Stimulated activated CD4-positive, alpha-beta T cell treated with anti-CD3 and anti-CD28 coated beads, Interleukin-4, amount 100 ng/mL, for 1 hour (primary cell): ENCODE measurements at places on chromosomes 11 and 22.
A peak's percentile ranks its signal among the peaks of the same experiment; 100 is the strongest.

DNA sequence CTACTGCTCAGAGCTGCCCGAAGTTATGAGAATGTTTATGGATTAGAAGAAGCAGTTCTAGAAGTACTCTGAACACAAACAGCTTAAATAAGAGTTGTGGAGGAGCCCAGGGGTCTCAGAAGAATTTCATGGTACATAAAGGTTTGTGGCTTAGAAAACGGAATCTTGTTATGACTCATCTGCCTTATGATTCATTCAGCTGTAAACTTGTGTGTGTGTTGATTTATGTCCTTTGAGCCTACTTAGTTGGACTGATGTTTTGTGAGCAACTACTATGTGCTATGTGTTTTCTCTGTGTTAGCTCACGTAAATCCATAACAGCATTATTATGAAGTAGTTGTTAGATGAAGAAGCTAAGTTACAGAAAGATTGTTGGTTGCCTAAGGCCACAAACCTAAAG, 203.7 kb downstream of the PGR start:
- no peak for DNase-seq

GRCh38 chr11:65588199-65589054, 7.2 kb downstream of the KCNK7 start:
- peak; percentile 72 for DNase-seq

- no peak for DNase-seq
These were observed 310.8 kb downstream of the DDX10 start for GRCh38 chr11:108975641-108976071.

DNA sequence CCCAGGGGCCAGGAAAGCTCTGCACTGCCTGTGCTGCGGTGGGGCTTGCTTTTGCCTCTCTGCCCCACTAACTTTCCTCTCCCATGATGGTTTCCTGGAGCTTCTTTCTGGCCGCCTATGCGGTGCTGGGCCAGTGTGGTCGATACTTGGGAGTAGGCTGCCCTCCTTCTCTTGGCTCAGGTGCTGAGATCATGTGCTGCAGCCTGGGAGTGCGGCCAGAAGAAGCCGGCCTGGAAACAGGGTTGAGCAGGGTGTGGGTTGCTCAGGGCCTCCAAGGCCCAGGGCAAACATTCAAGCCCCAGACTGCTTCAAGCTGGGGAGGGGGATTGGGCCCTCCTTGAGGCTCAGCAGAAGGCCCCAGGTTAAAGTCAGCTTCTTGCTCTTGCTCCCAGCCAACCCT, 125.0 kb downstream of the NTM start:
- no peak for DNase-seq

- no peak for DNase-seq
These were observed 23.6 kb upstream of the CARS1 start for GRCh38 chr11:3080733-3081385.

GRCh38 chr11:72411623-72412419, 22.5 kb downstream of the CLPB start:
- no peak for DNase-seq

DNA sequence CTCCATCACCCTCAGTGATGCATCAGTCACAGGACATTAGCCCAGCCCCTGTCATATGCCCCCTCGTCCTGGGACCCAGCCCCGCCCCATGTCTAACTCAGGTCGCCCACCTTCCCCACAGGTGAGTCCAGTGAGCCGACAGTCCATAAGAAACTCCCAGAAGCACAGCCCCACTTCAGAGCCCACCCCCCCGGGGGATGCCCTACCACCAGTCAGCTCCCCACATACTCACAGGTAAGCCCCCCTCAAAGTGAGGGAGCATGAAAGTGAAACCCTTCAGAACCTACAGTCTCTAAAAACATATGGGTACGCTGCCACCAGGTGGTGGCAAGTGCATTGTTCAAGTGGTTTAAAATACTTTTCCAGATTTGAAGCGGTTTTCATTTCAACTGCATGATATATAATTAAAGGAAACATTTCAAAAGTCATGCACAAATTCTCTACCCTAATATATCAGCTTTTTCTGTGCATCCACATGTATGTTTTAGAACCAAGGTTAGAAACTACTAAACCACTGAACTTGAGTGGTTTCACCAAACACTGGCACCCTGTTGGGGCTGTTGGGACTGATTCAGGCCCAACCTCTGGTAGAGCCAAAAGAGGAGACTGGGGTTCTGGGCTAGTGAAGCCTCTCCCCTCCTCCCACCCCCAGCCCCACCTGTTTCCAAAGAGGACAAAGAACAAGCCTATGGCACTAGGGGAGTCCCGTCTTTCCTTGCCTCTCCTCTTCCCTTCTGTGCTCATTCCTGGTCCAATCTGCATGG, 17.3 kb downstream of the EPS8L2 start:
- DNase-seq = peak; percentile 55

GRCh38 chr11:11977206-11977938, 31.1 kb downstream of the DKK3 start:
- DNase-seq = no peak

DNA sequence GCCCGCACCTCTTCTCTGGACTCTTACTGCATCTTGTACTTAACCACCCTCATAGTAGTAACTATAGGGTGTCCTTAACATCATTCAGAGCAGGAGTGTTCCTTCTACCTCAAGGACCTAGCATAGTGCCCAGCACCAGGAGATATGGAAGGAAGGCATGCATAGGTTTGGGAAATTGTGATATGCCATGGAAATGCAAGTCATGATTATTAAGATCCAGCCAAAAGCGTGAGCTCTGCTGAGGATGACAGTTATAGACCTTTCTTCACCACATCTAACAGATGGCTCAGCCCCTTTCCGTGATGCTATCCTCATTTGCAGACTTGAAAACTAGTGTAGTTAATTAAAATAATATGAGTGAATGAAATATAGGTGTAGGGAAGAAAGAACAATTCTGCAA, 746.1 kb downstream of the NTM start:
- no peak for DNase-seq

GRCh38 chr11:64165481-64165841, 452 bp downstream of the MACROD1 start:
- DNase-seq = peak; percentile 34

DNA sequence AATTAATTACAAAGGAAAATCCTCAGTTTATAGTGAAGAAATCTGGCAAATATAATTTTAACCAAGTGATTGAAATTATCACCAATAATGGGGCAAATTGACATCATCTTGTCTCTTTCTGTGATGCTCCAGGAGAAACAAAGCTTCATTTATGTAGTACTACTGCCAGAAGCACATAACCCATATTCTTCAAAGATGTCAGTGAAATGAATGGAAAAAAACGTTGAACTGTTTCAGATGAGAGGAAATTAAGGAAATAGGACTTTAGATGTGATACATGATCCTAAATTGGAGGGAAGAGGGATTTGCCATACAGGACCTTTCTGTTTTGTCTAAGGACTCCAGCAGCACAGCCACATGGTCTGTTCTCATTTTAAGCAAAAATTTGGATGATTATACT, 57.6 kb downstream of the PPP6R3 start:
- DNase-seq = no peak

DNA sequence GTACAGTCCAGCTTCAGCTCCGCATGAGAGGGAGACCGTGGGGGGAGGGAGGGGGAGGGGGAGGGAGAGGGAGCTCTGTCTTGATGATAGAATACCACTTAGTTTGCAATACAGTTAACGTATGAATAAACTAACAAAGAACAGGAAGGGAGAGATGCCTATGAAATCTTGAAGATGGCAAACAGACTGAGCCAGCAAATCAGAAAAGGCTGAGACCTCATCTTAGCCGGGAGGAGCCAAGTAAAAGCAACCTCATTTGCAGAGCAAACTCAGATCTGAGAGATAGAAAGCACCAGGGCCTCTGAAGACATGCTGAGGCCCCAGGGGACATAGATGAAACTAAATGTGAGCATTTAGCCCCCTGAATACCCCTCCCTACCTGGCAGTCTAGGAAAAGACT, 23.0 kb downstream of the APLP2 start:
- DNase-seq = no peak

GRCh38 chr11:118596224-118597146, 10.9 kb upstream of the PHLDB1 start:
- DNase-seq = no peak

DNA sequence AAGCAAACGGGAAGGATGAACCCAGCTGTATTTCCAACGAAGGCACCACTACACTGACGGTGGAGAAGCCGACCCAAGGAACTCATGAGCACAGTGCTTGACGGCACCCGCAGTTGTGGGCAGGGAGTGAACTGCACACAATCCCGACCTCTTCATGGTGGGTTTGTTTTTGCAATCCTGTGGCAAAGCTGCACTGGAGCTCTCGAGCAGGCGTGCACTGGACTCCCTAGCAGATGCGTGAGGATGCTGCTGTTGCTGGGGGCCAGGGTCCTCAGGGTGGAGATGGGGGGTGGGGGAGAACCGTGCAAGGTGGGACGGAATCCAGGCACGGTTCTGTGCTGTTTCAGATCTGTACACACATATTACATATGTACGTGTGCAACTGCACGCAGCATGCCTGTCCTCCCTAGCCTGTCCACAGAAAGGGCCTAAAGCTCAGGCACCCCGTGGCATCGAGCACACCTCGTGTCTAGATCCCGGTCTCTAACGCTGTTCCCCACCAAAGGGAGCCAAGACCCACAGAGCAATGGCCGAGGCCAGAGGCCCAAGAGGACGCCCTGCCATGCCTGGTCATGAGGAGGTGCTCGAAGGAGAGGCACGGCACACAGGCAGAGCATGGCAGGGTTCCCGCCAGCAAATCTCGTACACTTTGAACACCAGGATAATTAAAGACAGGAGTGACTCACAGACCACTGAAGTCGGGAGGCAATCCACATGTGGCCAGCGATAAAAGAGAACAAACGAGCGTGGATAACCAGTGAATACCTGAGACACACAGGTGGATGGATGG, 17.6 kb downstream of the ALG12 start:
- no peak for DNase-seq

GRCh38 chr11:19441288-19441687, 200.5 kb upstream of the E2F8 start:
- DNase-seq = no peak

- DNase-seq = no peak
These were observed 138.9 kb downstream of the LARGE1 start for GRCh38 chr22:33781411-33781810.

- no peak for DNase-seq
These were observed 89.5 kb downstream of the TRIM44 start for GRCh38 chr11:35752115-35752514.

DNA sequence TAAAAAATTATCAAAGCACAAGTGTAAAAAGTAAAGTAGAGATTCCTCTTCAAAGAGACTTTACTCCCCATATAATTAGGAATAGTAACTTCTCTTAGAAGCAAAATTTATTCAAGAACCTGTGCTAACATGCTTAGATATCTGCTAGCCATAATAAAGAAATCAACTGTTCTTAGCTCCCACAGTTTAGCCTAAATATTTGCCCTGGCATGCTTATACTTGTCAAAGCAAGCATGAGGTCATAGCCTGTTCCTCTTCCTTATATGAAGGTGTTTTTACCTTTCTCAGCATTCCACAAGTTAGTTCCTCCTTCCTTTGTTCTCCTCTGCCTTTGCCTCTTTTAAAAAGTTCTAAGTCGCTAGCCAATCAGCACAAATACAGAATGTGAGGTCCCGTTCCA, 30.3 kb downstream of the RIC3 start:
- DNase-seq = no peak

GRCh38 chr22:26082866-26083265, 86.4 kb upstream of the SEZ6L start:
- DNase-seq = no peak

- DNase-seq = no peak
These were observed 50.5 kb downstream of the NCAPD3 start for GRCh38 chr11:134173296-134173695.

DNA sequence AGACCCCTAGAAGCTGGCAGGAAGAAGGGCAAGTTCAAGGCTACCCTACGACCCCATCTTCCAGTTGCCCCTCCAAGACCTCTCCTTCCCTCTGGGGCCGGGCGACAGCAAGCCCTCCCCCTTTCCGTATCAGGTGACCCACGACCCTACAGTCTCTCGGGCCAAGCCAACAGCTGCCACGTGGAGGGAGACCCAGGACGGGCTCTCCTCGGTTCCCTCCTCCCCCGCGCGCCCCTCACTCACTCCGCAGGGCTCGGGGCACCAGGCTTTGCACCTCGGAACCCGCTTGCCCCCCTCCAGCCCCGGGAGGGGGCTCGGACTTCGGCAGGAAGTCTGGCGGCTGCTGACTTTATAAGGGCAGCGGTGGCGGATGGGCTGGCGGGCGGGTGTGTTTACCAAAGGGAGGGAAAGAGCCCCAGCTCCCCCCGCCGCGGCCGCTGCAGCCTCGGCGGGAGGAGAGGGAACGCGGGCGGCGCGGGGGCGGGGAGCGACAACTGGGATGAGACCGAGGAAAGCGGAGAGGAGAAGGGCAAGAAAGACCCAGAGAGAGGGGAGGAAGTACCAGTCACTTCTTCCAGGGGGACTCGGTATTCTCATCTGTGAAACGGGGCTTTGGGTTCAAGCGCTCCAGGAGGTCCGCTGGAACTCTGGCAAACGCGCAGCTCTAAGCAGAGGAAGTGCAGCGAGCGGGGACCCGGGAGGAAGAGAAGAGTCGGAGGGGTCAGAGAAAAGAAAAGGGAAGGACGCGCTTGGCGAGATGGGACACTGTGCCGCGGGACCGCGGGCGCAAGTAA, 767 bp downstream of the SLC43A1 start:
- peak; percentile 61 for DNase-seq

GRCh38 chr11:16874275-16874975, 136.0 kb downstream of the C11orf58 start:
- DNase-seq = no peak

DNA sequence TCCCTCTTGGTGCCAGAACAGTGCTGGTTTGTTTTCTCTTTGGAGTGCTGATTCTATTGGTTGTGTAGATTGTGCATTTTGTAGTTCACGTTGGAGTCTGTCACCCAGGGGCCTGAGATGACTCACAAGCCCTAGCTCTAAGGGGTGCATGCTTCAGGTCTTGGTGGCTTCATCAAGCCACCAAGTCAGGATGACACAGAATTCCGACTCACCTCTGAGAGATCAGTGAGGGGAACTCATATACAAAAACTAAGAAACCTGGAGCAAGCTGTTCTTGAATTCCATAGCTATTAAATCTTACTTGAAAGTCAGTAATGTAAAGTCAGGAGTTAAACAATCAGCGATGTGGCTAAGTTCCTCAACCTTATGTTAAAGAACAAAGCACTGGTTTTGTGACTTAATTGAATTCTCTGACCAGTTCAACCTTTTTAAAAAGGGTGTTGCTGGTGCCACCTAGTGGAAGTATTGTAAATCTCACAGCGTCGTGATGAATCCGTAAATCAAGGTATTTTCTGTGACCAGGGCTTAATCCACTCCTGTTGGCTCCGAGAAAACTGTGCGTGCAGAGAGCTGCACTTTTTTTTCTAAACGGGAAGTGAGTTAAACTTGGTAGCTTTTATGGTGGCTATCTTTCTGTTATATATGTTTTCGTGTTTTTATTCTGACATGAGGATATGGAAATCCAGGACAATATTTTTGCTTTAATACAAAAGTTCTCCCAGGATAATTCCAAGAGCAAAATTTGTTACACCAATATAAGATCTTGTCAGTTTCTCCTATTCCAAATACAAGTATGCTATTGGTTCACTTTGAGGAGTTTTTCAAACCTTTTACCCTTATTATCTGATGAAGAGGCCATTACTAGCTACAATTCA, 14.6 kb downstream of the MMP13 start:
- peak; percentile 7 for DNase-seq
